ENCODE measurements at places on chromosomes 3 and 15.
A peak's percentile ranks its signal among the peaks of the same experiment; 100 is the strongest.

DNA sequence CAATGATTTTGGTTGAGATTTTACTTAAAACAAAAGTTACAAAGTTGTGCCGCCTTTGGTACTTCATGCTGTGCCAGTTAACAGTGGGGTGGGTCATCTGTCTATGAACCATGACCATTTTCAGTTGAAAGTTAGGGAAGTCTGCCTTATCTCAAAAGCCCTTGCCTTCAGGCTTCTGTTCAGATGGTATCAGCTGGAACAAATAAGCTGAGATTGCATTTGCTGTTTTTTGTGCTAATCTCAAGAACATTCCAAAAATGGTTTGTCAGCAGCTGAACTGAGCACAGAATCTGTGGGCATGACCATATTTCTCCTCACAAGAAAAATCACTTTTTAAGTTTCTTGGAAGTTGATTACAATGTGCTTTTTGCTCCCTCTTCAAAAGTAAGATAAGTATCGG lies 142.3 kb downstream of the IL5RA start:
- no peak for DNase-seq

DNA sequence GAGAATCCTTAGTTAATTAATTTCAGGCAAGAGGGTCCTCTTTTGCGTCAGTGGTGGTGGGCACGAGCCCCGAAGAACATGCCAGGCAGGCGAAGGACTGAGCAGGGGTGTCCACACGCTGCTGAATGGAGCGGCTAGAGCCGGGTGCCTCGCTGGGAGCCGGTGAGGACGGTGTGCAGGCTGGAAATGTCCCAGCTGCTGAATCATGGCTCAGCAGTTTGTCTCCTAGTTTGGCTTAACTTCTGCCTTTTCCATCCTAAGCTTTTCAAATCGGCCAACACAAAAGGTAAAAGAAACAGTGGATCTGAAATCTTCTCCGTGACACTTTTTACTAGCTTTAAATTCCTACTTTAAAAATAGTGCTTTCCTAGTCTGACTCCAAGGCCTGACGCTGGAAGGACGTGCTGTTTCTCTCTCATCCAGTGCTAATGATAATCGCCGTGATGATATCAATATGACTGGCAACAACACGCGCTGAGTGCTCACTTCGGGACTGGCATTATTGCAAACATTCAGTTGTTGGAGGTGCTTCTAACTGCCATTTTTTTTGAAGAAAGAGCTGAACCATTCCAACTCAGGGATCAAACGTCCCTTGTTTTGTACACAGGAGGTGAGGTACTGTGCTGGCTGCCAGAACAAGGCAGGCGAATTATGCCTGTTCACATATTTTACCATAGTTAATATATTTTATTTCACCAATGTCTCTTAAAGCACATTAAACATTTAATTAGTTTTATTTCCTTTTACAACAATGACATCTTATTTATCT lies 19.8 kb downstream of the PCSK6 start:
- DNase-seq = no peak

DNA sequence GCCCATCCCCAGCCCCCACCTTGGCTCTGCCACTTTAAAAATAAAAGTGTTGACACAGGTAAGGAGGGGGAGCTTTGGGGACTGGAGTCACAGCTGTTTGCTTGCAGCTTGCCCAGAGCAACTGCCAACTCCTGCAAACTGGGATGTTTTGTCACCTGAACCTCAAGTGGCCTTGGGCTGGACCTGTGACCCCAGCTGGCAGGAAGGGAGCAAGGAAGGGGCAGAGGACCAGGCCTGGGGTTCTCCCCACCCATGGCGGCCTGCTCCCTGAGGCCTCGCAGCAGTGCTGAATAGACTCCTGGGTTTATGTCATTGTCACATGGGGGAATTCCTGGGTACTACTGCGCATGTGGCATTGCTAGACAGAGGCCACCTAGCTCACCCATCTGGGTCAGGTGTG lies 246.9 kb upstream of the TLE3 start:
- peak; percentile 7 for DNase-seq

GRCh38 chr3:58353722-58354553 lies 21.2 kb downstream of the PXK start:
- DNase-seq = no peak

GRCh38 chr3:120102674-120103073 lies 8.4 kb upstream of the GSK3B start:
- DNase-seq = no peak

GRCh38 chr15:74788683-74789151 lies 6.8 kb downstream of the CSK start:
- no peak for DNase-seq

DNA sequence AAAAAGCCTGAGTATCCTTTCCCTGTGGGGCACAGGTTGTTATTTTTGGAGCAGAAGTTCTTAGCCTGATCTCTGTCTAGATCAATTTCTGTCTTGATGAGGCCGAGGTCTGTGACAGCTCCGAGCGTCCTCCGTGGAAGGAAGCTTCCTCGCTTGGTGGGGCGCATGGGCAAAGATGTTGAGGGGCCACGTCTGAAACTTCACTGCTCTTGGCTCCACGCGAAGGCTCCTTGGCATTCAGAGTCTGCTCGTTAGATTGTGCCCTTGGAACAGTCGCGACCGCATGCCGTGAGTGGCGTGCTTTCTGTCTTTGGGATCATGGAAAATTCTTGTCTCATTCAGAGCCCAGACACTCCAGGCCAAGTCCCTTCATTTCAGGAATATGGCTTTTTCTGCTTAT lies 13.7 kb downstream of the GRK7 start:
- DNase-seq = no peak

GRCh38 chr15:58309963-58310928 lies 121.5 kb upstream of the LIPC start:
- DNase-seq = peak; percentile 53

DNA sequence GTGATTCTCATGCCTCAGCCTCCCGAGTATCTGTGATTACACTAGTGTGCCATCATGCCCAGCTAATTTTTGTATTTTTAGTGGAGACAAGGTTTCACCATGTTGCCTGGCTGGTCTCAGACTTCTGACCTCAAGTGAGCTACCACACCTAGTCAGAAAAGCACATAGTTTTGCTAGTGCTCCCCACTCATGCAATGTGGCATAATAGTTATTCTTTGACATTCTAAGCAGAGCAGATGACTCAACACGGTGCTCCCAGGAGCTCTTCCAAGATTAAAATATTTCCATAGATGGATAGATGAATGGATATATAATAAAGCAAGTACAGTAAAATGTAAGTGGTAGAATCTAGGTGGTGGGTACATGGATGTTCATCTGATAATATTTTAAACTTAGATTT lies 53.1 kb upstream of the GK5 start:
- no peak for DNase-seq

GRCh38 chr15:45637141-45637540 lies 2.3 kb downstream of the SQOR start:
- no peak for DNase-seq

DNA sequence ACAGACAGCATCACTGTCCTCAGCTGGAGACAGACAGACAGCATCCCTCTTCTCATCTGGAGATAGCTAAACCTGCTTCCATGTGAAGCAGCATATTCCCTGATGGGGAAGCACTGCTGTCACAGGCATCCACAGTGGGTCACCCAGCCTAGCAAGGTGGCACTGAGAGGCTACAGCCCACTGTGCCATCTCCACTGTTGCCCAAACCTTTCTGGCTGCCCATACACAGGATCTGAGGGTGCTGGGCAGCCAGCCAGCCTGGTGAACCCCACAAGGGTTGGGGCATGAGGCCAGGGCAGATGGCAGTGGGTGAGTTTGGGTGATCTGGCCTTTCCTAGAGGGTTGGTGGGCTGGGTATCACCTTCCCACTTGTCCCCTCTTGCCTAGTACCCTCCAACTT lies 11.7 kb downstream of the CHST13 start:
- DNase-seq = no peak

DNA sequence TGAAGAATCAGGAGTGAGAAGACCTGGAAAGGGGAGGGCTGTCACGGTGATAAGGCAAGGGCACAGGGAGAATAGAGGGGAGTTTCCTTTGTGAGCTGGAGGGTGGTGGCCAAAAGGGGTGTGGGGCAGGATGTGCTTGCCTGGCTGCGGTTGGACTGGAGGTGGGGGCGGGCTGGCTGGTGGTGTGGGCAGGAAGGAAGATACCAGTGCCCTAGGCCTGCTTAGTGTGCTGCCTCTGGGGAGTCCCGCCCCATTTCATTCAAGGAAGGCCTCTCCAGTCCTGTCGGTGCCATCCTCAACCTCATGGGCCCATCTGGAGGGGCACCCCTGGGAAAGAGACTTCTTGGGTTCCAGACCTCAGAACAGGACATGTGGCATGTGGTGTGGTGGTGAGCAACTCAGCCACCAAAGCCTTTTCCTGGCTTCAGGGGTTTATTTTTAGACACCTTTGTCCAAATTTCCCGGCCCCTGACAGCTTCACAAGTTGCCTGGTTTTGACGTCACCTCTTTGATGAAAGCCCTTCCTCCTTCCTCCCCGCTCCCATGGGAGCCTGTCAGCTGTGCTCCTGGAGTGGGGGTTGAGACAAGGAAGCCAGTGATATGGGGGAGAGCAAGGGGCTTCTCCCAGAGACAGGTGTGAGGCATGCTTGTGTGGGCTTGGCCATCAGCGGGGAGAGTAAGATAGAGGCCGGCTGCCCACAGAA lies 15.6 kb downstream of the TEX264 start:
- peak; percentile 49 for DNase-seq

GRCh38 chr15:38525489-38525888 lies 39.1 kb downstream of the RASGRP1 start:
- no peak for DNase-seq

DNA sequence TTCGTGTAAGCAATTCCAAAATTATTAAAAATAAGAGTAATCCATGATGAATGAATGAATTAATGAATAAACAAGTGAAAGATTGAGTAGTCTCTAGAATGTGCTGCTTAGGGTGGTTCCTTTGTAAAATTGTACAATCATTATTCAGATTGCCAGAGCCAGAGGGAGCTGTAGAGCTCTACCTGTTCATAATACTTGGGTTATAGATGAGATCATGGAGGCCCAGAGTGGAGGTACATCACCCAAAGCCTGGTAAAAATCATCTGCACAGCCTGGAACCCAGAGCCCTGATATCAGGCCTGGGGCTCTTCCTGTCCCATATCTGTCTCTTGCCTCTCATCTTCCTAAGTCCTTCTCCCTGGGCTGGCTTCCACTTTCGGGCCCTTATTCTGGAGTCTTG lies 297.2 kb downstream of the RPLP1 start:
- DNase-seq = no peak

GRCh38 chr3:124802061-124802698 lies 71.9 kb downstream of the UMPS start:
- DNase-seq = no peak

GRCh38 chr15:92167451-92167850 lies 226.2 kb upstream of the ST8SIA2 start:
- DNase-seq = no peak

Data from mucosa of gallbladder (tissue), 1 donor.